ENCODE measurements at places on chromosomes 5 and 9.

DNA sequence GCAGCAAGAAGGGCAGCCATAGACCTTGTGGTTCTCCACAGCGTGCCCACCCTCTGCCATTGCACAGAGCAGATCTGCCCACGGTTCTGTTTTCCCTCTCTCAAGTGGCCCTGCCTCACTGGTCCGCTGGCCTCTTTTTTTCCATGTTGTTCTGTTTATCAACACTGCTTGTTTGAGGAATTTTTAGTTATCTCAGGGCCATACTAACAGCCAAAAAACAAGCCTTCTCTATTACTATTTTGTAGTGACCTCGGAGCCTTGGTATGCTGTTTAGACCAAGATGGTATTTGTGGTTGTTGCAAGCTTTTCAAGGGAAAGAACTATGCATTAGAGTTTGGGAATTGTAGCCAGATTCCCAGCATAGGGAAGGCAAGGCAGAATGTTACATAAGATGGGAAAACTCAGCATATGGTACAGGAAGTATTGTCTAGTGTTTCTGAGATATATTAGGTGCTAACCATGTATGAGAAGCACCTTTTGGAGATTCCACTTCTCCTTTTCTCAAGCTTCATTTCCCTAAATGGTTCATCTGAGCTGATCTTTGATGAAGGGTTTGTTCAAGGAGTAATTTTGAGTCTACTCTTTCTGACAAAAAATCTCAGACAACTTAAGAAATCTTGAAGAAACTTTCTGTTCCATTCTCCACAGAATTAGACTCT lies 54.3 kb downstream of the NUP214 start:
- no peak for DNase-seq

DNA sequence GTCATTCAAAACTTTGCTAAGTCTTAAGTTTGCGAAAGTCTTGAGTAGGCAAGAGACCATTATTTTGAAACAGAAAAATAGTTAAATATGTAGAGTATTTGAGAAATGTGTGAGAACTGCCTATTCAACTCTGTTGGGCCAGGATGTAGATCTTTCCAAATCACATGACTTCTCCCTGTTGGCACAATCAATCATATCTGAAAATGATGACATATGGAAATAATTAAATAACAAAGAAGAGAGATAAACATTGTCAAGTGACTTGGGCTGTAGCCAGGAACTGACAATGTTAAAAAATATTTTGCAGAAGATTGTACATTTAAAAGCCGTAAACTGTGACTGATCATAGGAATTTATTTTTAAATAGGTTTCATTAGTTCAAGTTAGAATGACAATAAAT lies 104.6 kb upstream of the IL6ST start:
- DNase-seq: no peak

- no peak for DNase-seq
These were observed 2.7 kb upstream of the CXXC5 start for GRCh38 chr5:139645430-139645871.

- DNase-seq: no peak
These were observed 160.2 kb downstream of the SH3GL2 start for GRCh38 chr9:17739022-17739421.

DNA sequence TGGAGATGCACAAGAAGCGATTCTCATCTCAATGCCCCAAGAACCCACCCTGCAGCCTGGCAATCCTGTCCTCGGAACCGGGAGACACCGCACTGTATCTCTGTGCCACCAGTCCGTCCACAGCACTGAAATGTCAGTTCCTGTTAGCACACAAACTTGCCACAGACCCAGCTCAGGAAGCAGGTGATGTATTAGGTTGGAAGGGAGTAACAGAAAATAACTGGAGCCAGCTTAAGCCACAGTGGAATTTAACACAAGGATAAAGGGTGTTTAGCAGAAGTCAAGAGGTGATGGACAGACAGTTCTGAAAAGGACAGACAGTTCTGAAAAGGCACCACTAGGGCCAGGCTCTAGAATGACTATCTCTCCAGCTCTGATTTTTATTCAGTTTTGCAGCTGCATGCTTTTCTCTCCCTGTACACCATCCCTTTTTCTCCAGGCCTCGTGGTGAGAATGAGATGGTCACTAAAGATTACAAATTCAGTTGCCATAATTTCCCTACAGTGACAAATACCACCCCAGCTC lies 114.4 kb downstream of the ANKRD18B start:
- no peak for DNase-seq

DNA sequence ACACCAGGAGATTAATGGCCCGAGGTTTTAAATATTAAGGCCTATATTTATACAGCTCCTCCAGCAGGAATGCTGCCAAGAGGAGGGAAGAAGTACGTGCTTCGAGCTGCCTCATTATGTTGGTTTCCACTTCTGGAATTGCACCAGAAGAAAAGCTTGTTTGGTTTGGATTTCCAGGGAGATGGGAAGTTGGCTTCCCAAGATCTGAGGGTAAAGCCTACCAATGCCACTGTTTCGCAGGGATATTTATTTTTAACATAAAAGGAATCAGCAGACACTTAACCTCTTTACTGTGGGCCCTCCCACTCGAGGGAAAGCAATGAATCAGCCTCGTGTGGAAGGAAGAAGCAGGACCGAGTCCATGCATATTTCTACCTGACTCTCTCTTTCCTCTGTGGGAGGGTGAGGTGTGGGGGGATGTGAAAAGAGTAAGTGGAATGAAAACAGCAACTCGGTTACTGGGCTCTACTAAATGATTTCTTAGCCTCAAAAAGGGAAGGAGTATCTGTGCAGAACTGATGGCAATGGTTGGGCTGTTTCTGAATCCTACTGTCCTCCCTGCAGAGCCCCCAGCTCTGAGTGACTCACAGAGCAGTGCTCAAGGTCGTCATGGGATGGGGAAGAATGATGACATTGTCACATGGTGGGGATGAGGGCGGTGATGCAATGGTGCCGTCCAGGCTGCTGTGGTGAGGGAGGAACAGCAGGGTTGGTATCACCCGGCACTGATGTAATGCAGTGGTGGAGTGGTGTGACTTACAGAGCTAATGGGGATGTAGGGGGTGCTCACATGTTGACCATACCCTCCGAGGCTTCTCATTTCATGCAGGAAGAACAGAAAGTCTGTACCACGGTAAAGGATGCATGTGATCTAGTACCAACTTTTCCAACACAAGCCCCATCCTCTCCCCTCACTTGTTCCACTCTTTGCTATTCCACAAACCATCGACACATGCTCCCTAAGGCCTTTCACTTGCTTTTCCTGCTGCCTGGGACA lies 215.0 kb upstream of the PANK3 start:
- DNase-seq: no peak

- DNase-seq: no peak
These were observed 66.0 kb upstream of the IRX4 start for GRCh38 chr5:1948663-1949191.

- DNase-seq: no peak
These were observed 4.1 kb downstream of the ASB6 start for GRCh38 chr9:129637673-129638439.

GRCh38 chr9:121708768-121709488 lies 57.5 kb downstream of the DAB2IP start:
- DNase-seq: no peak

DNA sequence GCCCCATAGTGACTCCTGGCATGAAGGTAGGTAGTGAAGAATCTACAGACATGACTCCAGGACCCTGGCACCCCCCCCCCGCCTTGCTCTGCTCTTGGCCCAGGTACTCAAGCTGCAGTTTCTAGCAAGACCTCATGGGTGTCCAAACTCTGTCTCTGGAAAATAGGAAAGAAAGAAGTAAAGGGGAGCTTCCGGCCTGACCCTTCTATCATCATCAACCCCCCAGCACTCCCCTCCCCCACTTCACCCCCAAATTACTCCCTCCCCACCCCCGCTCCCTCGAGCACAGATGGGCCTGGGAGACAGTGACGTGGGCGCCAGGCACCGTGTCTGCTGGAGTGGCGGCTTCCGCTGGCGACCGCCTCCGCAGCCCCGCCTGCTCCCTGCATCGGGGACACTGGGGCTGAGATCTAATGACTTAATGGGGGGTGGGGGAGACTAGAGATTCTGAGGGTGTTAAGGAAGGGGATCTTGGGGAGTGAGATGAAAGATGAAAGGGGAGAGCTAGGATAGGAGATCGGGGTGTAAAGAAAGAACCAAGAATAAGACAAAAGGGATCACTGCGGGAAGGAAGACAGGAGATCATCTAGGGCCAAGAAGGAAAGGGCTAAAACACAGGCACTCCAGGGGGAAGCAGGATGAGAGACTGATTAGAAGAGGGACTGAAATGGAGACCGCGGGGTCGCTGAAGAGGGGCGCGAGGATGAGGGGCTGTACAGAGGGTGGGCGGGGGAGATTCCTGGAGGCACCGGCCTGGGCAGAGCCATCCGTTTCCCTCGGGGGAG lies 1.1 kb upstream of the DNAJB5 start:
- DNase-seq: no peak

GRCh38 chr5:111922344-111922743 lies 165.3 kb upstream of the NREP start:
- no peak for DNase-seq

GRCh38 chr9:92721548-92721947 lies 43.1 kb downstream of the BICD2 start:
- no peak for DNase-seq

DNA sequence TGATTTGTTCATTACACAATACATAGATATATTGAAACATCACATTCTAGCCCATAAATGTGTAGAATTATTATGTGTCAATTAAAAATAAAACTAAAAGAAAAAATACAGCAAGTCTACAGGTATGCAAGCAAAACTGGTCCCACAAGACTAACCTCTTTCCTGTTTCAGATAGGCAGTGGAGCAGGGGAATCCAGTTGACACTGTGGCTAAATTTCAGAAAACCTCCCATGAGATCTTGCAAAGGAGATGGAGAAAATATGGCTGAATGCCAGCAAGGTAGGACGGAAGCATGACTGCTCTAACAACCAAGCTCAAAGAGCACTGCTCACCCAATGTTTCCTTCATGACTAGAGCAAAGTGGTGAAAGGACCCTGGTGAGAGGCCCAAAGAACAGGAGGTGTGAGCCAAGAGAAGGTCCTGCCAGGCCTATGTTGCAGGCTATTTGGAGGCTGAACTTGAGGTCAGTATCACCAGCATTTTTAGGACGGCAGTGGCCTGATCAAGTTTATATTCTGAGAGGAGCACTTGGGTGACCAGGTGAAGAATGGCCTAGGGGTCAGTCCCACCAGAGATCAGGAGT lies 1.1 kb upstream of the SH3TC2 start:
- DNase-seq: no peak

DNA sequence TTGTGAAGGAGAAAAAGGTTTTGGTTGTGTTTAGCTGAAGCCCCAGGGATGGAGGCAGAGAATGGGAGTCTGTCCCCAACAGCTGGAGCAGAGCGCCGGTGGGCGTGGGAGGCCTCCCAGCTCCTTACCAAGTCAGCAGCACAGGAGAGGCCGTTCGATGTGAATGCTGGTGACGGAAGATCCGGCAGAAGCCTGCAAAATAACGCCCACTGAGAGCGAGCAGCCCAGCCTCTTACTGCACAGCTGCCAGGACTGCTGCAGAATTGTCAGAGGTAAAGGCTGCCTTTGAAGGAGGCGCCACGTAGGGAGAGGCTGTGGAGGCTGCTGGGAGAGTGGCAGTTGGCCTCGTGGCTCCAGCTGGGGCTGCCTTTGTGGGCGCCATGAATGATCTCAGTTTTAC lies 26.2 kb downstream of the ANGPTL2 start:
- no peak for DNase-seq

DNA sequence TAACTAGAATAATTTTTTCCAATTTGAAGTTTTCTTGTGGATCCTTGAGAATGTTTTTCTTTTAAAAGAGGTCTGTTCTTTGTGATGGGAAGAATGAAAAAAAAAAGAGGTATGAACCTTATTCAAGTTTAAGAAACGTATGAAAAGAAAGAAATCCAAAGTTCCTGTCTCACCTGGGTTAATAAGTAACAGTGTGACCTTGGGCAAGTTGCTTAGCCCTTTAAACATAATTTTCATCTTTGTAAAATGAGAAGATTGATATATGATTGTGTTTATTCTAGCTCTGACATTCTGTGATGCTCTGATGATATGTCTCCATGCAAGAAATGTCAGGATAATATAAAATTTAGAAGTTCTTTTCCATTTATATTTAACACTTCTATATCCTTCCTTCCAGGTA lies 19.3 kb downstream of the SLC26A2 start:
- DNase-seq: no peak

DNA sequence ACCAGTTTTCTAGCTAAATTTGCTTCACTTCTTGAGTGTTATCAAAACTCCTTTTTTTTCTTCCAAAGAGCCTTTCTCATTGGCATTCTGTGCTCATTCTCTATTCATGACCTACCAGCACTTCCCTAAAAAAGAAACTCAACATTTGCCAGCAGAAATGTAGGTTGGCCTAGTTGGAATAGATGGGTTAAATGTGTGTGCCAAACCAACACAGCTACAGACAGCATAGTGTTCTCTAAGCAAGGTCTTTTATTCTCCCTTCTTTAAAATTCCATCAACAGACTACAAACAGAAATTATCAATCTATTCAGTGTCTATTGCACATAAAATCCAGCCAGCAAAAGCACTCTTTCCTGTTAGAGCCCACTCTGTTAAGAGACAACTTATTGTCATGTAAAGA lies 255.8 kb upstream of the PUM3 start:
- no peak for DNase-seq

DNA sequence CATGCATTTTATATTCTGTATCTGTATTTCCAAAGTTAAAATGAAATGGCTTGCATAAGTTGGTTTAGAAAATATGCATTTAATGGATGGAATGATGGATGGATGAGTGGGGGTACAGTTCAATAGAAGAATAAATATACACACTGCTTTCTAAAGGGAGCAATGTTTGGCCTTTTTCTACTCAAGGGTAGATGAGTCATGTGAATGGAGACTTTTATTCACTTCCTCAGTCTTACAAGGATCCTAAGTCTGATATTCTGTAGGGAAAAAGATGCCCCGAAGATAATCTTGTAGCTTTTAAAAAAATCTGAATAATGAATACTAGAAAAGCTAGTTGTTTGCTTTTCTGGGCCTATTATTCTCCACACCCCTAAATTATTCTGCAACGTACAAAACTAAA lies 2112.1 kb downstream of the MAT2B start:
- no peak for DNase-seq

DNA sequence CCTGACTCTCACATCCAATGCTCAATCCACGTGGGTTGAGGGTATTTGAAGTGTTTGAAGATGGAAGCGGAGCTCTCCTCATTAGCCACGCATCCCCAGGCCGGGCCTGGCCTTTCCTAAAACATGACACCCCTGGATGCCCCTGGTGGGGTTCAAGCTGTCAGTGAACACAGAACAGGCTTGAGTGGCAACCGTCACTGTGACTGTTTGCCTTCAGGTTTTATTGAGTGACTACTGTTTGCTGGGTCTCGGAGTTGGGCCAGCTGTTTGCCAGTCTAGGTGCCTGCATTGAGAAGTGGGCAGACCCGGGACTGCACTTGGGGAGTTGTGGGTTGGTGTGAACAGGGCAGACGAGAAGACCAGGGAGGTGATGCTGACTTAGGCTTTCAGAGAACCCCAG lies 7.8 kb upstream of the OLFM1 start:
- no peak for DNase-seq

GRCh38 chr5:74095871-74096270 lies 469.9 kb downstream of the ARHGEF28 start:
- no peak for DNase-seq

DNA sequence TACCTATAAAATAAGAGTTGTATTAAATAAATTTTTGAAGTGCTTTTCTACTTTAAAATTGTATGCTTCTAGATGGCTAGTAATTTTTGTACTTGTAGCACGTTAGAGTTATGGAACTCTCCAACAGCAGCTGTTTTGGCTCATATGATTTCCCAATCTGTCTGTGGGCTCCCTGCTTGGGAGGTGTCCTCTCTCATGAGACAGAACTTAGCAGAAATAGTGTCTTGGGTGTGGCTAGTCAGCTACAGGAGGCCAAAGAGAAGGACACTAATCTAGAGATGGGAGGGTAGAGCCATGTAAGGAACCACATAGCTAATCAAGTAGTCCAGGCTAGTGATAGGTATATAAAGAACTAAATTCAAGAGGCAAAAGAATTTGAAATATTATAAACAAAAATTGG lies 78.4 kb upstream of the DAB2 start:
- DNase-seq: no peak

Data from iPS DF 19.7 (cell line).